Bone marrow (tissue), 2 donors: ENCODE measurements at places on chromosomes 3 and 15.

GRCh38 chr3:170077361-170077760, 39.6 kb downstream of the GPR160 start:
- no peak for DNase-seq

DNA sequence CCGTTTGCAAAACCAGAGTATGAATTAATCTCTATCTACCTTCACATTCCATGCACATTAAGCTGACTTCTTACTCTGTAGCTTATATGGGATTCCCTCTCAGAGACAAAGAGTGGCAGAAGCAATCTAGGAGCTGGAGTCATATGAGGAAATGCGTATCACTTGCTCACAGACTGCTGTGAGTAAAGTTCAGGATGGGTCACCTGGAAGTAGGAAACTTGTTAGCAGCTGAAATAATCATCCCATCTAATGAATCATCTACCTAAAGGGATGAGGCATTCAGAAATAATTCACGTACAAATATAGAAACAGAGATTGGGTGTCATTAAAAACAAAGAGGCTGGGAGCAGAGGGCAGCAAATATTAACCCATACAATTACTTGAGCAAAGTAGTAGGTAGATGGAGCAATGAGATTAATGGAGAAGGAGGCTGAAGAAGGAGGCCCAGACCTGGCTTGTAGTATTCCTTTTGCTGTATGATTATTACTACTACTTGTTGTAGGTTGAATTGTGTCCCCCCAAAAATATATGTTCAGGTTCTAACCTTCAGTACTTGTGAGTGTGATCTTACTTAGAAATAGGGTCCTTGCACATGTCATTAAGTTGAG, 866.3 kb downstream of the ROBO2 start:
- no peak for DNase-seq

DNA sequence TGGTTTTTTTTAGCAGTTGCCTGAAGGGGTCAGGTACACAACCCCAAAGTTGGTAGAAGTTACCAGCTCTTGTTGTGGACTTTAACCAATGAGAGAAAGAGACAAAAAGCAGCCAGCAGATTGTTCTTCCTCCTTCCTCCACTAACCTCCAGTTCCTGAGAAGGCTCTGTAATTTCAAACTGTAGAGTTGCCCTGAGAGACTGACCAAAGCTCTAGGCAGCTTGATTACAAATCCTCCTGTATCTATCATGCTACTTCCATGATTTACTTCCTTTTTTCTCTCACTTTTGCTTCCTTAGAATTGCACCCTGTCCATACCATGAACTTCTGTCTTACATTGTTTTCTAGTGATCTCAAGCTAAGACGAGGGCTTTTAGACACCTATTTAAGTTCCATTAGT, 29.2 kb downstream of the NSUN3 start:
- no peak for DNase-seq

DNA sequence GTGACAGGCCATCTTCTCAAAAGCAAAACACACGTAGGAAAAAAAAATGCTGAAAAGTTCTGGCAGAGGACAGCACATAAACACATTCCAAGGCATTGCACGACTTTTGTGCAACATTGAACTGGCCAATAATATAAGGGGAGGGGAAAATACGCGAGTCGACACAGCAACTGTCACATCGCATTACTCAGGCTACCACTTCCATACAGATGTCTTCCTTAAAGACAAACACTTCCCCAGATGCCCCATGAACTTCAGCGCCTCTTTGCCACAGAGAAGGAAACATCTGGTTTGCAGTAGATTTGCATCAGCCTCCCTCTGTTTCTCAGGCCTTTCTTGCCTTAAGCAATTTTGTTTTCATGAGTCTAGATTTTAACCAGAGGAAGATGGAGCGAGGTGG, 144.4 kb upstream of the IGF1R start:
- no peak for DNase-seq

DNA sequence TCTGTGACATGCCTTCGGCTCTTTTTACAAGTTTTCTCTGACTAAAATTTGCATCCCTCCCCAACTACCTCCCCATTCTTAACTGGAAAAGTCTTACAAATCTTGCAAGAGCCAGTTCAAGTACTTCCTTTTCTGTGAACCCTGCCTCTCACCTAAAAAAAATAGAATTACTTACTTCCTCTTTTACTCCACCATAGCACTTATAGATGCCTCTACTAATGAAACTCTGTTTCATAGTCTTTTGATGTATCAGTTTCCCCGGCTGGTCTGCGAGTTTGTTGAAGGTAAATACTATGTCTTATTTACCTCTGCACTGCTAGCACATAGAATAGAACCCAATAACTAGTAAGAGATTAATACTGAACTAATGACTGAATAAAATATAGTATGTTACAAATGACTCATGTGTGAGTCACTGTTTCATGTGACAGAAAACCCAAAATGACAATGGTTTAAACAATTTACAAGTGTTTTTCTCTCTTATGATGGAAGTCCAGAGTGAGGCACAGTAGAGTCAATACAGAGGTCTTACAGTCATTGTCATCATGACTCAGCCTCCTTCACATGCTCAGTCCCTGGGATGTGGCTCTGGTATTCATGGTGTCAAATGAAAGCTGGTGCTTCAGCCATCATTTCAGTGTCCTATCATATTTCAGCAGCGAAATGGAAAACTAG, 393.5 kb downstream of the RSL24D1 start:
- DNase-seq = peak; percentile 96

GRCh38 chr3:146468234-146468633, 1.1 kb downstream of the PLSCR2 start:
- no peak for DNase-seq
